NCI-H1417 (cell line): ENCODE measurements at places on chromosomes 11 and 22.

DNA sequence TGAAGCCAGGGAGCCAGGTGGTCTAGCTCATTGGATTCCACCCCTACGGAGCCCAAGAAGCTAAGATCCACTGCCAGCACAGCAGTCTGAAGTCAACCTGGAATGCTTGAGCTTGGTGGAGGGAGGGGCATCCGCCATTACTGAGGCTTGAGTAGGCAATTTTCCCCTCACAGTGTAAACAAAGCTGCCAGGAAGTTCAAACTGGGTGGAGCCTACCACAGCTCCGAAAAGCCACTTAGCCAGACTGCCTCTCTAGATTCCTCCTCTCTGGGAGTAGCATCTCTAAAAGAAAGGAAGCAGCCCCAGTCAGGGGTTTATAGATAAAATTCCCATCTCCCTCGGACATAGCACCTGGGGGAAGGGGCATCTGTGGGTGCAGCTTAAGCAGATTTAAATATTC is 620.3 kb downstream of the NELL1 start:
- DNase-seq: peak; percentile 84

DNA sequence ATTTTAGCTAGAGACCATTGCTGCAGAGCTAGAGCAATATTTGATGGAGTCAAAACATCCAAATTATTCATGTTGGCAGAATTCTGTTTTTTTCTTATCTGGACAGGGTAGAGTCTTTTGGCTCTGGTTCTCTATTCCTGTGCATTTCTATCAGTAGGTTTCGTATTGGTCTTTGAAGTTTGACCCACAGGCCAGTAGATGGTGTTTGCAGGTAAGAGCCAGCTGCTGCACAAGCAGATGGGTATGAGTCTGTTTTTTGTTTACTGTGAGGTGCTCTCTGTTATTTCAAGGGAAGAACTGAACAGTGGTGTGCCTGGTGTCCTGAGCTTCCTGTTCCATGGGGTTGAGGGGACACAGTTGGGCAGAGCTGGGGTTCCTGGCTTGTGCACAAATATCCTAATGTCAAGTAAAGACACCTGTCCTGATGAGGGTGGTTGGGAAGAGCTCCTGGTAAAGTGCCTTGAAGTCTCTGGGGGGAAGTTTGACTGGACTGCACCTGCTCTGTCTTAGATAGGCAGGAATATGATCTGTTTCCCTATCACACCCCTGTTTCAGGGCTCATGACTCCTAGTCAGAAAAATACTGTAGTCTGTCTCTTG is 34.0 kb upstream of the SLC22A25 start:
- DNase-seq: peak; percentile 84

DNA sequence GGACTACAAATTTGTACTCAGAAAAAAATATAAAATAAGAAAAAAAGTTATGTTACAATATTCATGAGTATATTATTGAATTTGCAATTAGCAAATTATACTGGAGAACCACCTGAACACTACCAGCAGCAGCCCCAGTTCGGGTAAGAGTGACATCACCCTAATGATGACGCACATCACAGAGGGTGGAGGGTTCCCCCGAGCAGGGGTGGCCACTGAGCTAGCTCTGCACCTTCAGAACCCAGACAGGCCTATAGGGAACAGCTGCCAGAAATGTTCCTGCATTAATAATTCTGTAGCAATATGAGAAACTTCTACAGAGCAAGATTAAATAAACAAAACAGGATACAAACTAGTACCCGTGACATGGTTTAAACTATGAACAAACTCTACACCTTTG is 17.5 kb upstream of the ARAP1 start:
- no peak for DNase-seq

DNA sequence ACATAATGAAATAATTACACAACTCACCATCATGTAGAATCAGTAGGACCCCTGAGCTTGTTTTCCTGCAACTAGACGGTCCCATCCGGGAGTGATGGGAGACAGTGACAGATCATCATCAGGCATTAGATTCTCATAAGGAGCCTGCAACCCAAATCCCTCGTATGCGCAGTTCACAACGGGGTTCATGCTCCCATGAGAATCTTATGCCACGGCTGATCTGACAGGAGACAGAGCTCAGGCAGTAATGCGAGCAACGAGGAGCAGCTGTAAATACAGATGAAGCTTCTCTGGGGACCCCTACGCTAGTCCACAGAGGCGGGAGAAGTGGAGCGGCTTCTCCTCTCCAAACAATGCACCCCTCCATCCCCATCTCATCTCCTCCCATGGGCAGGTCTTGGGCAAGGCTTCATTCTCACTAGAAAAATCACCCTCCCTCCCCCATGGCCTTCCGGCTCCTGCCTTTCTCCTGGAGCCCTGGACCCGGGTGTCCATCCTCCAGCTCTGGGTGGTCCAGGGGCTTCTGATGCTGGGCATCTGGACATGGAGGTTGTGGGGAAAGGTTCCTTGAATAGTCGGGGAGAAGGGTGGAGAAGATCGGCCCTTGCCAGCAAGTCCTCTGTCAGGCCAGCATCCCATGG is 16.2 kb upstream of the RAC2 start:
- DNase-seq: peak; percentile 62

DNA sequence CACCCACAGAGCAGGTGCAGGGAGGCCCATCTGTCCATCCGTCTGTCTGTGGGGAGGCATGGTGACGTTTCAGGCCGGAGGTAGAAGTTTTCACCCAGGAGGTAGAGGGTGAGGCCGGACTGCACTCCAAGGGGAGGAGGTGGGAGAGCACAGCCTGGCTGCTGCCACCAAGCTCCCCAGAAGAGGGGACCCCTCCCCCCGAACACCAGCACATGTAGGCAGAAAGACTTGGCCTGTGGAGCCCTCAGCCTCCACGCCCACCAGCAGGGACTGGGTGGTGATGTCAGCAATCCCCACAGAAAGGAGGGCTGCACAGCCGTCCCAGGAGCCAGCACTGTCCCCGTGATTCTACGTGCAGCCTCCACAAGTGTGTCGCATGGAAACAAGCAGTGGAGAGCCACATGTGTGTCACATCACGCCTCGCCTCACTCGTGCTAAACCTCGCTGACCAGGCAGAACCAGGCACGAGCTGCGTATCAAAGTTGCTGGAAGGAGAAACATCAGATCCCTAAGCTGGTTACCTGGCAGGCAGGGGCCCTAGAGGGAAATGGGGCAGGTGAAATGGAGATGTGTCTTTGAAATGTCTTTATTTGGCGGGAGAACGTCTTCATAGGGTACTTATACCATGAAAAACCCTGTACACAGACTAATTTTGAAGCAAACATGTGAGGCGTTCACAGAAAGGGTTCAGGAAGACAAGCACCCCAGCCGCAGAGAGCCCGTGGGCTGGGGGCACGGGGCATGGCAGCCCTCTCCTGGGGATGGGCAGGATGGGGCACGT is 49.1 kb downstream of the CDKN1C start:
- DNase-seq: no peak

DNA sequence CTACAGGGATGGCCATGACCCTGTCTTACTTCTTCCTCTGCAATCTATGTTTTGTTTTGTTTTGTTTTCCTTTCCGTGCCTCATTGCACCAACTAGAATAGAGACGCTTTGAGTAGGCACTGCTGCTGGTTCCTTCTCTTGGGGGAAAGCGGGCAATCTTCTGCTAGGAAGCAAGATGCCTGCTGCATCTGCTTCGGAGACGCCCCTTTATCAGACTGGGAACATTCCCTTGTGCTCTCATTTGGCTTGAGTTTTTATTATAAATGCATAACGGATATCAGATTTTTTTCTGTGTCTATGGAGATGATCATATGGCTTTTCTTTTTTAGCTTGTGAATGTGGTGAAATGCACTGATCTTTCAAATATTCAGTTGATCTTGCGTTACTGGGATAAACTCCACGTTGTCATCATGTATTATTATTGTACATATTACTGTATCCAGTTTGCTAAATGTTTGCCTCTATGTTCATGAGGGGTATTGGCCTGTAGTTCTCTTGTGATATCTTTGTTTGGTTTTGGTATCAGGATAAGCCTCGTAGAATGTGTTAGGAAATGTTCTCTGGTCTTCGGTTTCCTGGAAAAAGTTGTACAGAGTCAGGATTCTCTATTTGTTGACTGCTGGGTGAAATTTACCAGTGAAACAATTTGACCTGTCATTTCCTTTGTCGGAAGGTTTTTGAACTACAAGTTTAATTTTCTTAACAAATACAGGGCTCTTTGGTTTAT is 23.4 kb upstream of the KRTAP5-6 start:
- no peak for DNase-seq

GRCh38 chr11:118435290-118435892 is 901 bp upstream of the KMT2A start:
- DNase-seq: peak; percentile 92
